Glutamatergic neuron (in vitro differentiated cells): ENCODE measurements at places on chromosomes 16 and 17.

GRCh38 chr16:66594739-66595138, 9.8 kb upstream of the CMTM3 start:
- DNase-seq, result no peak

GRCh38 chr17:5527601-5528250, 41.4 kb downstream of the MIS12 start:
- no peak for DNase-seq

GRCh38 chr16:89582614-89583196, 7.1 kb downstream of the CPNE7 start:
- no peak for DNase-seq

- DNase-seq, result no peak
These were observed 3.8 kb upstream of the ZNF764 start for GRCh38 chr16:30562021-30562420.

- DNase-seq, result peak; percentile 55
These were observed 29.6 kb upstream of the PHOSPHO1 start for GRCh38 chr17:49260011-49260816.

GRCh38 chr16:73032541-73033270, 15.2 kb downstream of the ZFHX3 start:
- no peak for DNase-seq

DNA sequence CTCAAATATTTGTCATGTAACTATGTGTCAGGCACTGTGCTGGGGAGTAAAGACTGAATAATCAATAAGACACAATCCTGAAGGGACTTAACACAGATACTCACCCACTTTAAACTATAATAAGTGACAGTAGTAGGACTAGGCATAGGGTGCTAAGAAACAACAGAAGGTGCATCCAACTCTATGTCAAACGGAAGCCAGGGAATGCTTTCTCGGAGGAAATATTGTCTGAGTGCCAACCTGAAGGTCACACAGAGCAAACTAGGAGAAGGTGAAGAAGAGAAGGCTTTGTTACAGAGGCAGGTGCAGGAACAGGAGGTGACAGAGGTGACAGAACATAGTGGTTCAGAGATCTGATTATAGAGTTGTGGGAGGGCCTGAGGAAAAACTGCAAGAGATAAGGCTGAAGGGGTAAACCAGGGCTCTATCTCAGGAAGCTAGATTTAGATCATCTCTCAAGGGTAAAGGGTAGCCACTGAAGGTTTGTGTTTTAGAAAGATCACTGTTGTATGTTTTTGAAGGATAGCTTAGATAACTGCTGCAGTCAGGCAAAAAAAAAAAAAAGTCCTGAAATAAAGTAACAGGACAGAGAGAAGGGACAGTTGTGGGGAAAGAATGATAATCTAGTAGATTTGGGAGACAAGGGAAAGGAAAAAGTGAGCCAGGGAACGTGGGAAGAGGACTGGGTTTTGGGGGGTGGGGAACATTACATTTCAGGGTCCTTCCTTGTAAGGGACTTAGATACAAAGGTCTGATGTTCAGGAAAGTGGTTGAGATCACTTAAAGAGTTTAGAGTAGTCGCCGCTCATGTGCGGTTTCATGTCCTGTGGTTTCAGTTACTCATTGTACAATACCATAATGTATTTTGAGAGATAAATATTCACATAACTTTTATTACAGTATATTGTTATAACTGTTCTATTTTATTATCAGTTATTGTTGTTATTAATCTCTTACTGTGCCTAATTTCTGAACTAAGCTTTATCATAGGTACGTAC, 85.6 kb upstream of the NETO2 start:
- DNase-seq, result no peak

- no peak for DNase-seq
These were observed 4.6 kb downstream of the PLCD3 start for GRCh38 chr17:45127548-45128300.

- DNase-seq, result no peak
These were observed 6.6 kb upstream of the JUP start for GRCh38 chr17:41792845-41793783.

DNA sequence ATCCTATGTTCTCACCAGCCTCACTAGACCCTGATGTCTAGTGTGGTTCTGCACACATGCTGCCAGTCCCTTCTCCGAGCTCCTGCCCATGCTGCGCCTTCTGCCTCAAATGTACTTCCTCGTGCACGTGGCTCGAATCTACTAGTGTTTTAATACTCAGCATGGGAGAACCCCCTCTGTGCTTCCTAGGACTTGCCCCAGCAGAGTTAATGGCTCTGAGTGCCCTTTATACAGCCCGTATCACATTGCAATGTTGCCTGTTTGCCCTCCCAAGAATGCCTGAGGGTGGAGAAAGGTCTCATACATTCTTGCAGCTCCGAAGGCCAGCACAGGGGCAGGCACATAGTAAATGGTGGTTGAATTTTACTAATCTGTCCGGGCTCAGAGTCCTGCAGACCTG, 190.8 kb upstream of the NLRP1 start:
- no peak for DNase-seq

- no peak for DNase-seq
These were observed 1.5 kb upstream of the ARHGDIG start for GRCh38 chr16:278863-279366.

DNA sequence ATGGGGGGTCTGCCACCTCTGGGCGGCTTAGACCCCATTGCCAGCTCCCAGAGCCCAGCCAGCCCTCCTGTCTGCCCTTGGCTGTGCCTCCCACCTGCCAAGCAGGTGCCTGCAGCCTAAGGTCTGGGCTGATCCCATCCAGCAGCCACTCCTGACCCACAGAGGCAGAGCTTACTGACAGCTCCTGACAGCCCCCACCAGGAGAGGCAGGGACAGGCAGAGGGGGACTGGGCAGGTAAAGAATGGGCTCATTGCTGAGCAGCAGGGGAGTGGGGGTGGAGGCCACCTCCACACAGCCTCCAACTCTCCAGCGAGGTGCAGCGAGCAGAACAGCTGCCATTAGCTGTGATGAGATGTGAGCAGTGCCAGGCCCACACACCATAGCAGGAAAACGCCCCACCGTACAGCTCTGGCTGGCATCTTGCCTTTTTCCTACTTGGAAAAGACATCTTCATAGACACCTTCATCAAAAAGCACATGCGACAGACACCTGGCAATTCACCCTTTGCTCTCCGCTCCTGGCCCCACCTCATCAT, 164.4 kb downstream of the C16orf78 start:
- no peak for DNase-seq

GRCh38 chr16:56013962-56014552, 138.9 kb upstream of the CES5A start:
- DNase-seq, result no peak

DNA sequence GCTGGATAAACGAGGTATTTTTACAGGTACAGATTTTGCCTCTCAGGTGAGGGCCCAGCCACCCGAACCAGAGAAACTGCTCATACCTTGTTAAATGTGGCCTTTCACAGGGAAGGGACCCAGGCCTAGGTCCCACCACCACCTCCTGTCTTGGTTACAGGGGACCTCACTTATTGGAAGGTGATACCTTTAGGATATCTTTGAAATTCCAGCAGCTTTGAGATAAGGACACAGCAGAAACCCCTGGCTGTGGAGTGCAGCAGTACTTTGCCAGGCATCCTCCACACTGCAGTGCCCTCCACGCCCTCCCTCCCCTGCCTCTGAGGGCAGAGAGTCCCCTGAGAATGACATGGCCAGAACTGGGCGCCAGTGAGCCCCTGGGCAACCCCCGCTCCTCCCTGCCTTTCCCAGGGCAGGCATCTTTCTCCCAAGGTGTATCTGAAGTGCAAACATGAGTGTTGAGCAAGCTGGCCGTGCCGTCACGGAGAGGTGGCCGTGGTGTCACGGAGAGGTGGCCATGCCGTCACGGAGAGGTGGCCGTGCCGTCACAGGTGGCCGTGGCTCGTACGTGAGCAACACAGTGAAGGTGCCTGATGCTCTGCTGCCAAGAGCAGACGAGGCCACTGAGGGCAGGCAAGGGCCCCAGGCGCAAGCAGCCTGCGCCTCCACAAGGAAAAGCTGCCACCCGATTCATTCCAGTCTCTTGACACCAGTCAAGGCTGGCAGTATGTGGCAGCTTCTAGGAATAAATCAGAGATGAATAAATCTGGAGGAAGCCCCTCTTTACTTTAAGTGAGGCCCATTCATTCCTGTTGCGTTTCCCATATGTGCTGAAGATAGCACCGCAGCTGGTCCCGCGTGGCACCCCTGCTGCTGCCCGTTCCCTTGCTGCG, 134.5 kb upstream of the CHMP6 start:
- DNase-seq, result no peak

DNA sequence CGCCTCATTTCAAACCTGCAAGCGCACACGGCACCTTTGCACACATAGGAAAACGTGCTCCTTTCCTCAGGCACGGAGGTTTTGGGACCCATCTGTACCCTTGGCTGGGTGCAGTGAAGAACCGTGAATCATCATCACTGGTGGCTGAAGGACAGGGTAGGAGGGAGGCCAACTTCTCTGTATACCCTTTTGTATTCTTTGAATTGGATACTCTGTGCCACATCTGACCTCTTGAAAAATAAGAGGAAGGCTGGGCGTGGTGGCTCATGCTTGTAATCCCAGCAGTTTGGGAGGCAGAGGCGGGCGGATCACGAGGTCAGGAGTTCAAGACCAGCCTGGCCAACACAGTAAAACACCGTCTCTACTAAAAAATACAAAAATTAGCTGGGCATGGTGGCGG, 11.7 kb downstream of the GPRC5B start:
- no peak for DNase-seq

DNA sequence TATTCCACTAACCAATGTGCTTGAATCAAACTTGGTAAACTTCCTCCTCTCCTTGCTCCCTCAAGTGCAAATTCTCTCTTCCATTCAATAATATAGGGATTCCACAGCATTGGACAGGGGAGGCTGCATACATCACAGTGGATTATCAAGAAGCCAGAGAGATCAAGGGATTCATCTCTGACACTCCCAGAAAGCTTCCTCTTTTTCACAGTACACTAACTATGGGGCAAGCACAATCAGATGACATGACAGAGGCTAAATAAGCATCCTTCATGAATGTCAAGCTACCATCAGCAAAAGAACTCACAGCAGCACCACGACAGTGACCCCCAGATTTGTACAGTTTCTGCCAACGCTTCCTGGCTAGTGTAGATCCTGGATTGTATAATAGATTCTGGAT, 178.4 kb upstream of the C17orf78 start:
- no peak for DNase-seq

- no peak for DNase-seq
These were observed 740 bp upstream of the ATP6V0D1 start for GRCh38 chr16:67481561-67482232.

- DNase-seq, result no peak
These were observed 18.7 kb upstream of the KRT24 start for GRCh38 chr17:40722241-40722640.

GRCh38 chr16:10136916-10137315, 45.3 kb downstream of the GRIN2A start:
- no peak for DNase-seq

DNA sequence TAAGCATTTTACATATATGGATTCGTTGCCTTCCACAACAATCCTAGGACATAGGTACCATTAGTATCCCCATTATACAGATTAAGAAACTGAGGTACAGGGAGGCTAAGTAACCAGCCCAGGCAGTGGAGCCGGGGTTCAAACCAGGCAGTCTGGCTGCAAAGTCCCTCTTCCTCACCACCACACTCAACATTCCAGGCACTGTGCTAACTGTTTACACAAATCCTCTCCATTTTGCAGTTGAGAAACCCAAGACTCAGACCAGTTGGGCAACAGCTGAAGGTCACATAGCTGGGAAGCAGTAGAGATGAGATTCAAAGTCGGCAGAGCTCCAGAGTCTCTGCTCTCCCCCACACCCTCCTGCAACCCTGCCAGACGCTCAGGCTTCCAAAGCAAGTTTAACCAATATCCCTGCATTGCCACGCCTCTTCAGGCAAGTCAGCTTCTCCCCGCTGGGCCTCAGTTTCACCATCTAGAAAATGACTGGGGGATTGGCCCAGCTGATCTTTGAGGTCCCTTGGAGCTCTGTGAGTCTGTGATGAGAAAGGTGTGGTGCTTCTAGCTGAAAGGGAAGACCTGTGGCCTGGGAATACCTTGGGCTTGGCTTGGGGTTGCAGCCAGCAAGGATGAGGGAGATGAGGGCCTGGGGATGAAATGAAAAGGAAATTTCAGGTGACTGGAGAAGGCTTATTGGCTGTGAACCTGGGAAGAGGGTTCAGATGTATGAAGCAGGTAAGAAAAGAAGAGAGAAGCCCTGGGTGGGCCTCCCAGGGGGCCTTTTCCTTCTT, 14.0 kb downstream of the CCR7 start:
- DNase-seq, result no peak

- no peak for DNase-seq
These were observed 1.7 kb downstream of the MAP3K3 start for GRCh38 chr17:63623786-63624530.

DNA sequence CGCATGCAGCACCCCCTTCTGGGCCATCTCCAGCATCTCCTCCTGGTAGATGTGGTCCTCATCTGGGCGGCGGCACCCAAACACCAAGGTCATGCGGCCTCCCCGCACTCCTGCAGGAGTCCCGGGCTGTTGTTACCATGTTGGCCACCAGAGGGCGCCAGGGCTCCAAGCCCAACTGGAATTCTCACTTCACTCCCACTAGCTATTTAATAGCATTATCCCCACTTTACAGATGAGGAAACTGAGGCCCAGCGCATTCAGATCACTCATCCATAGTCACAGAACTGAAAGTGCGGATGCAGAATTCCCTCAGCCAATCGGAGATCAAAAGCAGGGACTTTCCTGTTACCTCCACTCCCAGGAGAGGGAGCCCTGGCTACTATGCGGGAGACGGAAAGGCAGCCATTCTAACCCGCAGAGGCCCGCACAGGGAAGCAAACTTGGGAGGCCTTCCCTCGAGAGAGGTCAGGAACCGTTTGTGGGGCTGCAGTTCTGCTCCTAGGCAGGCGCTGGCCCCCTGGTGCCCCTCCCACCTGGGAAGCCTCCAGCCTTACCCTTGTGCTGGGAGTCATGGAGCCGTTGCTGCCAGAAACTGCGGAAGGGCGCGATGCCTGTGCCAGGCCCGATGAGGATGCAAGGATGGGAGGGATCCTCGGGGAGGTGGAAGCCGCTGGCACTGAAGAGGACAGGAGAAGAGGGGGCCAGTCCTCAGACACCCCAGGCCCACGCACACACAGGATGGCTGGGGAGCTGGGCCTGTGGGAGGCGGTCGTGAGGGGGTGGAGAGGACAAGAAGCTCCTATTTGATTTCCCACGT, 40.1 kb downstream of the NOS2 start:
- DNase-seq, result peak; percentile 89

GRCh38 chr17:76506408-76507345, 5.5 kb upstream of the RHBDF2 start:
- DNase-seq, result peak; percentile 88

GRCh38 chr16:76835339-76835738, 355.7 kb upstream of the MON1B start:
- no peak for DNase-seq

- DNase-seq, result no peak
These were observed 26.5 kb downstream of the MAP1LC3B start for GRCh38 chr16:87418644-87419043.

DNA sequence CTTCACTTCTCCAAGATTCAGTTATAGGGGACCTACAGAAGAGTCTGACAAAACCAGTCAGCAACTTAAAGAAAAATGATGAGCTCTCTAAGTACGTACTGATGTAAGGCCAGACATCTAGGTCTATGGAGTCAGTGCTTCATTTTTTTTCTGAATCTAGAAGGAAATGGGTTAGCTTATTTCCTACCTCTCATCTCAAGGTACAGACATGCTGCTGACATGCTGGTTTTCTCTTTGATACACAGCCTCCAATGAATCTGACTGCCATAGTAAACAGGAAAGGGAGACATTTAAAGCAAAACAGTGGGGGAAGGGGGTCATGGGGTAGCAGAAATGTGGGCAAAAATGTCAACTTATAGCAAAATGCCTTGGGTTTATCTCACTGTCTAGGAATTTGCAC, 16.4 kb downstream of the CDR2 start:
- DNase-seq, result no peak
